ENCODE measurements at places on chromosomes 5 and 9. TPM values are rescaled to one million over a fixed set of nuclear protein-coding genes. Genes with fewer than 3 reads are reported as not detected.

Gene AMBP
- not detected for total RNA-seq

Gene NSG2
- total RNA-seq: not detected

Gene COL15A1
- 28.2 TPM for total RNA-seq

Gene SNCAIP
- 30.0 TPM for total RNA-seq

Gene MATR3
- 160 TPM for total RNA-seq

Gene OGN
- not detected for total RNA-seq

Gene C9orf57
- not detected for total RNA-seq

Gene TRMT10B
- 2.8 TPM for total RNA-seq

Gene MLANA
- not detected for total RNA-seq

Gene MARCHF6
- 160 TPM for total RNA-seq

Gene HSPB3
- total RNA-seq: not detected

Gene ROPN1L
- 1.6 TPM for total RNA-seq

Gene GRM6
- not detected for total RNA-seq

Gene PCDHA11
- under 0.01 TPM for total RNA-seq

Gene CAMK2A
- not detected for total RNA-seq

Measured in bladder microvascular endothelial cell (primary cell).